ENCODE measurements at places on chromosomes 5 and 9.

DNA sequence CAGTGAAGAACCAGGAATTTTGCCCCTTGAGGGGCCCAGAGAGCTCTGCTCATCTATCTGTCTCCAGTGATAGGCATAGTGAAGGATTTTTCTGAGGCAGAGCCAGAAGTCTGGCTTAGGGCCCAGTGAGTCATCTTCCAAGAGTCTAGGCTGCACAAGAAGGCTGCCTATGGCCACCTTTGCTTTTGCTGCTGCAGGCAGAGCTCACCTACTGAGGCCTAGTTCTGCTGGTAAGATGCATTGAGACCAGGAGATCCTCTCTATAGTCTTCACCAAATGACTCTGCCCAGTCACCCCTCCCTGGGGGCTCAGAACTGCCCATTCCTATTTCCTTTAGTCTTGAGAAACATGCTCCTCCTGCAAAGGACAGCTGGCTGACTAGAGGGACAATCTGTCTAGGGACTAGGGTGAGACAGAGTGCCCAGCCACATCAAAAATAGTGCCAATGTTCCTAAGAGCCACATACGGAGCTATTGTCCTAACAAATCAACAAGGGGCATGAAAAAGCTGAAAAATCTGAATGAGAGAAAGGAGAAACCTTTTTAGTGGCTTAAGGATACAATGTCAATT, 40.3 kb upstream of the CDKN2AIPNL start:
- no peak for DNase-seq

- DNase-seq, result no peak
Measured at GRCh38 chr5:93433422-93433821, 147.6 kb downstream of the NR2F1-AS1 start.

DNA sequence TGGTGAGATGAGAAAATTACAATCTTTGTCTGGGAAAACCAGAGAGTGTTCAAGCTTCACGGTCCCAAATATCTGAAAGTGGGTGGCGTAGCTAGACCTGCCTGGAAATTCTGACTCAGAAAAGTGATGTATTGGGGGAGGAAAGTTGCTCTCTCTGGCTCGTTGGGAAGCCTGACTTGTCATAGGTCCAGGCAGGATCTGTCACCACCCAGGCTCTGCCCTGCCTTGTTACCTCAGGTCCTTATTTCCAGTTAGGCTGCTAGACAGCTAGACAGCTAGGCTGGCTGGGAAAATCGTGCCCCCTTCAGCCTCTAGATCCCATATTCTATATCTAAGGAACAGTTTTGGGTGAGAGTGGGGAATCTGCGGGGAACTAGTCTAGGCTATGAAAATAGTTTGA, 41.0 kb upstream of the HCN1 start:
- no peak for DNase-seq

DNA sequence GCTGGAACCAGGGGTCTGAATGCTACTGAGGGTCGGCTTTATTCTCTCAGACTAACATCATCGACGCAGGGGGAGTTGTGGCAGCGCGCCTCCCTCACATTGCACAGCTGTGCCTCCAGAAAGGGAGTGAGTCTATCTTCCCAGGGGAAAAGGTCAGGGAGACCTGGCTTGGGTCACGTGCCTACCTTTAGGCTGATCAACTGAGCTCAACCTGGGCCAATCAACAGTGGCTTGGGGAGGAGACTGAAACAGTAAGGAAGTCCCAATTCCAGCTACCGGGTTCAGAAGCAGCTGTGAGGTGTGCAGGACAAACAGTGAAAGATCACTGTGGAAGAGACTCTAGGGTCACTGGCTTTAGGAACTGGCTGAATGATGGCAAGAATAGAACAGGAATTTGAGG, 14.3 kb downstream of the SNX30 start:
- no peak for DNase-seq

GRCh38 chr9:128080206-128080605, 12.2 kb downstream of the SLC25A25 start:
- DNase-seq, result no peak

DNA sequence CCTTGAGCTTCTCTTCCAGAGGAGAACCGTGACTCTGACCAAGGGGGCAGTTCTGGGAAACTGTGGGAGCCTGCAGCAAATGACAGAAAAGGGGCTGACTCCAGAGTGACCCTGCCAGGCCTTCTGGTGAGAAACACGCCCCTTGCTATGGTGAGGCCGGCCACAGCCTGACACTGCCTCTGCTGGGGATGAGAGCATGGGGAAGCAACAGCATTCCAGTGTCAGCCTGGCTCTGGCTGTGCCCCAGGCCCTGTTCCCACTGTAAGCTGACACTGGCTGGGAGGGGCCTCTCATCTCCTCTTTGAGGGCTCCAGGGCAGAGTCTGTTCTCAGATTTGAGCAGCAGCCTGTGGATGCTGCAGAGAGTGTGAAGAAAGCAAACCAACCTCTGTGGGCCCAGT, 180.0 kb upstream of the IL12B start:
- DNase-seq, result no peak

GRCh38 chr9:86521977-86522376, 167.8 kb upstream of the TUT7 start:
- DNase-seq, result no peak

DNA sequence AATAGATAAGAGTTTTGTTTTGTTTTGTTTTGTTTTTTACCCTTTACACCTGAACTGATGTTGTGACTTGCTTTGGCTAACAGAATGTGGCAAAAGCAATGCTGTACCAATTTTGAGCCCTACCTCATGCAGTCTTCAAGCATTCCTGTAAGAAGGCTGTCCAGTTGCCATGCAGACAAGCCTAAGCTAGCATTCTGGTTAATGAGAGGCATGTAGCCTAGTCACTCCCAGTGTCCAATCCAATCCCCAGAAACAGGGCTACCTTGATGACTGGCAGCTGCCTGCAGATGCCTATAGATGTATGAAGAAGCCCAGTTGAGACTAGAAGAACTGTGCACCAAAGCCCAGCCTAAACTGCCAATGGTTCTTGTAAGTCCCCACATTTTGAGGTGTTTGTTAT, 9.4 kb upstream of the EFNA5 start:
- DNase-seq, result no peak

- DNase-seq, result no peak
Measured at GRCh38 chr9:113623851-113624485, 160.4 kb downstream of the RGS3 start.

DNA sequence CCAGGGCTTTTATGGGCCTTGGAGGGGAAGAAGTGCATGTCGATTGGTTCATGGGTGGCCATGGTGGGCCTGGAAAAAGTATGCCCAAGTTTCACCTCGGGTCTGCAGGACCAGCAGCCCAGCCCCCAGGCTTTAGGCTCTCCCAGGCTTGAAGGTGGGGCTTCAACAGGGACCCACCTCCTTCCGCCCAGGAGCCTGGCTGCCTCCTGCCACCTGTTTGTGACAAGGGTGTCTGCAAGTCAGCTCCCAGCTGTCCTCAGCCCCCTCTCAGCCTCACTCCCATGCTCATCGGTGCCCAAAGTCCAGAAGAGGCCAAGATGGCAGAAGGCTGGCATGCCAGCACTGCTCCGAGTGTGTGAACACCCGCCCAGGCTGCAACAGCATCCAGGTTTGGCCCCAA, 1063.2 kb upstream of the ACO1 start:
- no peak for DNase-seq

DNA sequence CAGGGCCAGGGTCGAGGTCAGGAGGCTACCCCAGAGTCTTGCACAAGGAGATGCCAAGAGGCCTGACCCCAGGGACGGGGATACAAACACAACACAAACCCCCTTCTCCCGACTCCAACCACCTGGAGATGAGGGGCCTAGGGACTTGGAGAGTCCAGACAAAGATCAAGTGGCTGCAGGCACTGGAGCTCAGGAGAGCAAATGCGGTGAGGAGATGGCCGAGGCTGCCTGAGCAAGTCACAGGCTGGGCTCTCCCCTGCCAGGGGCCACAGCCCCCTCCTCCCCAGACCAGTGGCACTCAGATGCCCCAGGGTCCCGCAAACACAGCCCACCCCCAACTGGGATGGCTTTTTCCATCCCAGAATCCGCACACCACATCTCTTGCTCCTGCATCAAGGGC, 15.8 kb downstream of the SH3GLB2 start:
- no peak for DNase-seq

Data from stimulated activated CD8-positive, alpha-beta memory T cell treated with anti-CD3 and anti-CD28 coated beads, Interleukin-7, amount 100 ng/mL, for 48 hours (primary cell).